Thoracic aorta (tissue), 2 donors: ENCODE measurements at places on chromosomes 13 and 19.

DNA sequence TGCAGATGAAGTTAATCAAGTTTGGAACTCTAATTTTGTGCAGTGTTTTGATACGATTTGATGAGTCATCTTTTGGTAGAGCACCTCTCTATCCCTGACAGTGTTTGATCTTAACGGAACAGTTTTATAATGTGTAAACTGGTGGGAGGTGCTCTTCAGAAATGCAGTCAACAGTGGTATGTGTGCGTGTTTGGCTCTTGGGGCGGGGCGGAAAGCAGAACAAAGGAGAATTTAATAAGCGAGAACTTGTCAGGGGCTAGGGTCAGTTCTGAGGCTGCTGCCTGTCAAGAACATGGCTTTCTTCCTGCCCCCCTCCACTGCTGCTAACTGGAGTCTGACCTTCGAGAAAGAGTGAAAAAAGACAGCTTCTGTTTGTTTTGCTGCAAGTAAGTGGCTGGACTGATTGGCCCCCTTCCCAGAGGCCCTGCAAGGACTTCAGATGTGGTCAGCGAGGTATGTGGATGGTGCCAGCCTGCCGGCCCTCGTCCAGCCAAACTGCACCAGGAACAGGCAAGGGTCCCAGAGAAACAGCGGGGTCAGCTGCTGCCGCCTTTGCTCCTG is 40.8 kb downstream of the BBC3 start:
- peak; percentile 54 for DNase-seq

GRCh38 chr13:70034286-70034685 is 73.3 kb upstream of the ATXN8OS start:
- no peak for DNase-seq

GRCh38 chr19:4971424-4971793 is 2.5 kb downstream of the KDM4B start:
- DNase-seq, result no peak

GRCh38 chr13:41905600-41906254 is 55.2 kb downstream of the VWA8 start:
- no peak for DNase-seq

DNA sequence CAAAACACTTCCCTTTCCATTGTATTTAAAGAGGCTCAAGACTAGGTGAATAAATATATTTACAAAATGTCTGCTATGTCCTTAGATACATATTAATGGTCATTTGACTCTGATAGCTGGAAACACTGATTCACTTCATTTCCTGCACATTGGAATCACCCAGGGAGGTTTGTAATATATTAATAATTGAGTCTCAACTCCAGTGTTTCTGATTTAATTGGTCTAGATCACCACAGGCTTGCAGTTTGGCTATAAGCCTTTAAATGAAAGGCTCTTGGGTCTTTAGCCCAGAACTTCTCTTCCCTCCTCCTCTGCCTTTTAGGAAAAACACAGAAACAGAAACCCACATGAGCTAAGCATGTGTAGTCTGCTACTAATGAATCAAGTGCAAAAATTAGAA is 378.0 kb downstream of the TBC1D4 start:
- DNase-seq, result no peak

- DNase-seq, result no peak
These were observed 432.7 kb downstream of the SLITRK5 start for GRCh38 chr13:88103824-88104223.

- DNase-seq, result no peak
These were observed 190.8 kb downstream of the MAB21L1 start for GRCh38 chr13:35285677-35286076.

DNA sequence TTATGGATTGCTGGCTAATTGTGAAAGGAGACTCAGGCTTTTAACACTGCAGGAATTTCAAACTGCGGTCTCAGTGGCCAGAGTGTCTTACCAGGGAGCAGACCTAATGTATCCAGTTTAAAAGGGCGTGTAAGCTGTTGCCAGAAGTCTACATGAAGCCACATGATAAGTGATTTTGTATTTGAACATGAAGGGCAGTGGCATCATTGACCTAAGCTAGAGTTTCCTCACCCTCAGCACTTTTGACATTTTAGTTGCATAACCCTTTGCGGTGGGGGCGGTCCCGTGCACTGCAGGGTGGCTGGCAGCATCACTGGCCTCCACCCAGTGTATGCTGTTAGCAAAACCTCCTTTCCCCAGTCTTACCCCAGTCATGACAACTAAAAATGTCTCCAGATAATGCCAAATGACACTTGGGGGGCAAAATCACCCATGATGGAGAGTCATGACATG is 23.7 kb upstream of the GPR18 start:
- peak; percentile 10 for DNase-seq

- no peak for DNase-seq
These were observed 30.2 kb downstream of the COG6 start for GRCh38 chr13:39685652-39686051.

DNA sequence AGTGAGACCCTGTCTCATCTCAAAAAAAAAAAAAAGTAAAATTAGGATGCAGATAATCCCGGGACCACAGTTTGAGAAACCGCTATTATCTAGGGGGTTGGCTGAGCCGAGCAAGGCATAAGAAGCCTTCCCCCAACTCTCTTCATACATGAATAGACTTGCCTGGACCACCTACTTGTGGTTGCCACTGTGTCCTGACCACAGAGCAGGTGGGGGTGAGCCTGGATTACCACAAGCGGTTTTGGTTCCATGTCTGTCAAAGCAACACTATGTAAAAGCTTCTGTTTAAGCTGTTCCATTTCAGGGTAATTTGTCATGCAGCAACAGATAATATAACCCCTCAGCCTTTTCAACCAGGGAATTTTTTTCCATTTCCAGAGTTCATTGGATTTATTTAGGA is 3.3 kb upstream of the NAPA start:
- DNase-seq, result no peak

GRCh38 chr19:16337809-16338469 is 13.3 kb downstream of the KLF2 start:
- no peak for DNase-seq

GRCh38 chr13:49400755-49401659 is 42.9 kb downstream of the CAB39L start:
- no peak for DNase-seq
